ENCODE measurements at places on chromosomes 16 and 17.

DNA sequence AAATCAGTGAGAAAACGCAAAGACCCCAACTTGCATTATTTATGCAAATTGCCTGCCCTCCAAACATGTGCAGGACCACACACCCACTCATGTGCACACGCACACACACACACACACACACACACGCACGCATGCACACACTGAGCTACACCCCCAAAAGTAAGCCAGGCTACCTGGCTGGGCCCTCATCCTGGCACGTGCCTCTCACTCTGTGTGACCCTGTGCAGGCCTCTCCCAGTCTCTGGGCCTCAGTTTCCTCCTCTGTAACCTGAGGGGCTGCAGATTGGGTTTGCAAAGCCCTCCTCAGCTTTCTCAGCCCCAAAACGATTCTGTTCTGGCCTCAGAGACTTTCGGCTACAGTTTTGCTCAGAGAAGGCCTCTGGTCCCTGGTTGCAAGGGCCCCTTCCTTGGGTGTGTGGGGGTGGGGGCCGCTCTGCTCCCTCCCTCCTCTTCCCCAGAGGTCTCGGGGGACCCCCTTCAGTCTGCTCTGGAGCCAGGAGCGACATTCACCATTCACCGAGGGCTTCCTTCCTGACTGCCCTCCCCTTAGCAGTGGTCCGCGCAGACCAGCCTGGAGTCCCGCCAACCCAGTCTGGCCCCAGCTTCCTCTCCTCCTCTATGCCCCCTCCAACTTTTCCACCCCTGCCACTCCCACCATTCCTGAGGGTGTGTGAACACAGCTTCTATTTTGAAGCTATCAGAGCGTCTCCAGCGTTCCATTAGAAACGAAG, 5.4 kb upstream of the PIK3R6 start:
- no peak for DNase-seq

DNA sequence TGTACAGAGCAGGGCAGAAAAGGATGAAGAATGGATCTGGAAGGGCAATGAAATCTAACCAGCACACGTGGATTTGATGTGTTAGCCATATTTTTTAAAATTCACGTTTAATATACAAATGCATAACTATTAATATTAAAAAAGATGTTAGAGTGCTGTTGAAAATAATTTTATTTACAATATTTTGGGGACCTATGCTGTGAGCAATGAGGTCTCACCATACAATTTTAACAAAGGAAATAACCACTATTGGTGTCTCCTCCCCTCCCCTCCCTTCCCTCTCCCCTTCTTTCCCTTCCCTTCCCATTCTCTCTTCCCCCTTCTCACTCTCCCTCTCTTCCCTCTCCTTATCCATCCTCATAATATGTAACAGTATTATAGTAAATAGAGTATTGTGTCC, 64.2 kb upstream of the GPR139 start:
- no peak for DNase-seq

- no peak for DNase-seq
These were observed 82.8 kb upstream of the GNG13 start for GRCh38 chr16:883340-883739.

- peak; percentile 3 for DNase-seq
These were observed 1729.1 kb downstream of the TP53TG3F start for GRCh38 chr16:35188288-35189155.

GRCh38 chr17:4161967-4162305, 18.9 kb downstream of the CYB5D2 start:
- DNase-seq = no peak

DNA sequence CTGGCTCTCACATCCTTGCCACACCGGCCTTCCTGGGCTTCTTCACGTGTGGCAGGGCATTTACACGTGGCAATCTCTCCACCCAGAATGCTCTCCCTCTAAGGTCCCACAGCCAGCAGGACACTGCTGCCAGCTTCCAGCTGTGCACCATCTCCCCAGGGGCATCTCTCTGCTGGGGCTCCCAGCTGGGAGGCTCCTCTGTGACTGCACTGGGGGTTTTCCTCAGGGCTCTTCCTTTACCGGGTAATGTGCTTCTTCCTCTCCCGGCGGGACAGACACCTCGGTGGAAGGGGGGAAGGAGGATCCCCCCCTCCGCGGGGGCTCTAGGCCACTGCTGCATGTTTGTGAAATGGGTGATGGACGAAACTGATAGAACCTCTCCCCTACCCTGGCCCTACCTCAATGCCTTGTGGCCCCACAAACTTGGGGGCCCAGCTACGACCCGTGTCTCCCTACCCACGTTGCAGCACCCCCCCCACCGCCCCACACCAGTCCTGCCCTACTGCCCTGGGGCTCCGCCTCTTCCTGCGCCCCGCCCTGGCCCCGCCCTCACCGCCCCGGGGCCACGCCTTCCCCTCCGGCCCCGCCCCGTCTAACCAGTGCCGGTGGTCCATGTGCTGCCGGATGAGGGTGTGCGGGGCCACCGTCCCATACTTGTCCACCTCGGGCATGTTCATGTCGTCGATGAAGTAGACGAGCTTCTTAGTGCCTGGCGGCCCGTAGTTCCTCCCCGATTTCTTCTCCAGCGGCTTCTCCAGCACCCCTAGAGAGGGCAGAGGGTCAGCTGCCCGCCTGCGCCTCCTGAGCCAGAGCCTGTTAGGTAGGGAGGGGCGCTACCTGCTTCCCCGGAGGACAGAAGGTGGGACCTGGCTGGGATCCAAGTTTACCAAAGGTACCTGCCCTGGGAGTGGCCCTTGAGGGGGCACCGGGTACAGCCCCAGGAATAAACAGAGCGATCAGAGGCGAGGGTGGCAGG, 92.6 kb downstream of the DNAH17 start:
- peak; percentile 71 for DNase-seq

DNA sequence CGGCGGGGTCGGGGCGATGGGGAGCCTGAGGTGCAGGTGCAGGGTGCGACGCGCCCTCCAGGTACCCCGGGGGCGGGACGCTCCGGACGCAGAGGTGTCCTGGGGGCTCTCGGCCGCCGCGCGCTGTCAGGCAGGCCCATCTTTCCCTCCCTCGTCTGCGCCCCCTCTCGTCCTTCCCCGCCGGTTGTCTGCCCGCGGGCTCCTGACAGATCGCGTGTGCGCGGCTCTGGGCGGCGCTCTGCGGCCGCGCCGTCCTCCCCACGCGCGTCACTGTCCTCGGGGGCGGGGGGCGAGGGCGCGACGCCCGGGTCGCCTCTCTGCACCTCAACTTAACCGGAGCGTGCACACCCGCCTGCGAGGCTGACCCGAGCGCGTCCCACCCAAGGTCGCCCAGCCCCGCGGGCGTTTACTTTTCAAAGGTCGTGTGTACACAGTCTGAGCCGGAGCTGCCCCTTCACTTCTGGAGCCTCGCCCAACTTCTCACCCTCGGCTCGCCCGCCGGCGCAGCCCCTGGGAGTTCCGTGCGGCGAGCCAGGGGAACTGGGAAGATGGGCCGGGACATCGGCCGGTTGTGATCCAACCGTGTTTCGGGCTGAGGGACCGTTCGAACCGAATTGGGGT, 512 bp downstream of the AKAP1 start:
- DNase-seq = peak; percentile 63

DNA sequence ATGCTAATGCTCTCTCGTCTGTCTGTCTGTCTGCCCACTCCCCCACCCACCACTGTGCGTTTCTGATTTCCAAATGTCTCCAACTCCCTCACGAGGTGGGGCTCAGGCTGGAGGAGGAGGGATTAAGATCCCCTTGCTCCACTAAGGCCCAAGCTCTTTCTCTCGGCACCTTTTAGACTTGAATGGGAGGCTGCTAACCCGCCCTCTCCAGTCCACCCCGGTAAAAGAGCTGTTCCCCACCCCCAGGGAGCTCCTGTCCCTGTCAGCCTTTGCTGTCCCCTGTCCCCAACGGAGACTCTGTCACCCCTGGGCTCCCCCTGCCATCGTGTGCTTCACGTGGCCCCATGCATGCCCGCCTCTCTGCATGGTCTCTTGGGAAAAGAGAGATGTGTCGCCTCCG, 68.5 kb upstream of the PLCG2 start:
- no peak for DNase-seq

- no peak for DNase-seq
These were observed 2.8 kb downstream of the SOCS7 start for GRCh38 chr17:38354466-38354865.

DNA sequence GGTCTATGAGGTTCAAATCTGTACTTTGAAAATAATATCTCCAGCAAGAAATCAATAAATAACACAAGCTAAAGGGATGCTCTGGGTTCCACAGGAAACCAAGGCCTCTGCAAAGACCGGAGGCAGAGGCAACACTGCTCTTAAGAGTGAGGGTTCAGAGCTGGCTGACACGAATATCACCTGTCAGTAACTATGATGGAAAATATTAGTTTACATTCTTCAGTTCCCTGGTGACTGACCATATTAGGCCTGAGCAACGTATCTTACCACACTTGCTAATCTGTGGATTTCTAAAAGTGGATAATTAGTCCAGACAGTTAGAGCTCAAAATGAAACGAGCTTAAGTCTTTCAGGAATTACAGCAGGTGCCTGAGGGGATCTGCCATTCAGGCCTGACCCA, 459.3 kb downstream of the HS3ST3B1 start:
- DNase-seq = no peak

DNA sequence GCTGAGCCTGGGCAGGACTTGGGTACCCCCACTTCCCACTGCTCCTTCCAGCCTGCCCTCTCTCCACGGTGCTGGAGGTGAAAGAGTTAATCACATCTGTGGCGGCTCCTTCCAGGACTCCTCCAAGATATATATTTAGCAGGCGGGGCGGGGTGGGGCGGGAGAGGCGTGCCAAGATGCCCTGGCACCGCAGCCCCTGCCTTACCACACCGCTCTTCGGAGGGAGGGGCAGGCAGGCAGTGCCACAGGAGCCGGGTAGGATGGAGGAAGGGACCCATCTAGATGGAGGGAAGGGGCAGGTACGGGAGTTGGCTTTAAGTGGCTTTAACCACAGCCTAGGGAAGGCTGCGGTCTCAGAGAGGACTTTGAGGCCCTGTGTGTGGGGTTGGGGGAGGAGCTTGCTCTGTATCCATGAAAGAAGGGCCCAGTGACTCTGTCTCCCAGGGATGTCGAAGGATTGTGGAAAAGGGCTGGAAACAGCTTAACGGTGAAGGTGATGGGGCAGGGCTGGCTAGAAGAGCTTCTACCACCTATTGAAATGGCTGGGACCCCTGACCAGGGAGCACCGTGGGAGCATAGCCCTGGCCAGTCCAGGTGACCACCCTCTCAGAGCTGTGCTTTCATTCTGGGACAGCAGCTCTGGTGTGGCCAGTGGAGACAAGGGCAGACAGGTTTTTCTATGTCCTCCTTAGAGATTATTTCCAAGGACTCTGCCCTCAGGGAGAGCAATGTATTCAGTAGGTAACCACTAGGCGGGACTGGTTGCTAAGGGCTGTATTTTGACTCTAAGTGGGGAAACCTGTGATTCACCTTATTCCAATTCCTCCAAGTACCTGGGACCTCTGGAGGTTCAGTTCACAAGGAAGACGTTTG, 13.0 kb downstream of the GPR142 start:
- DNase-seq = no peak

GRCh38 chr16:89696670-89697128, 4.8 kb downstream of the SPATA2L start:
- DNase-seq = peak; percentile 57

DNA sequence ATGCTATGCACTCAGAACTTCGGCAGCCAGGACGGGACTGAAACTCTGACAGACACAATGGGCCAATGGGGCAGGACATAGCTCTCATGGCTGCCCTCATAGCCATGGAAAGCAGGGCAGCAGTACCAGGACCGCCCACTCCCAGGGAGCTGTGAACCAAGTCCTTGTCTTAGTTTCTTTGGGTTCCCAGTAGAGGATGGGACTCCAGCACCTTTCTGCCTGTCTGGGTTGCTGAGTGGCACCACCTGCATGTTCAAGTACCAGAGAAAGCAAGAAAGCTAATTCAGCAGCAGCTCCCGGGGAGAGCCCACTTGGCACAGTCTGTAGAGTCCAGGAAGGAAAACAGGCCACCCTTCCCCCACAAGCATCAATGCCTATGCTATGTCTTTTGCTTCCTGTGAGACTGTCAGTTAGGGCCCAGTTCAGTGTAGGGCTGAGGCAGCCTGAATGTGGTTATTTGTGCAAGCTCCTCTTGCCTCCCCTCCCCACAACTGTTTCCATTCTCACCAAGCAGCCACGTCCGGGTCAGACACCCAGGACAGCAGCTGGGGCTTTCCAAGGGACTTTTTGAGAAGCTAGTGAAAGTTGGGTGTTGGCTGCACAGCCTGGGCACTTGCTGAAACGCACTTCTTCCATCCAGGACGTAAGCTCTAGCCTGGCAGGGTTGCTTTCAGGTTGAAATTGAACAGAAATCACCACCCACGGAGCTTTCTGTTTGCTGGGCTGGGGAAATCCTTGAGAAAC, 7.8 kb downstream of the SUPT4H1 start:
- peak; percentile 98 for DNase-seq

DNA sequence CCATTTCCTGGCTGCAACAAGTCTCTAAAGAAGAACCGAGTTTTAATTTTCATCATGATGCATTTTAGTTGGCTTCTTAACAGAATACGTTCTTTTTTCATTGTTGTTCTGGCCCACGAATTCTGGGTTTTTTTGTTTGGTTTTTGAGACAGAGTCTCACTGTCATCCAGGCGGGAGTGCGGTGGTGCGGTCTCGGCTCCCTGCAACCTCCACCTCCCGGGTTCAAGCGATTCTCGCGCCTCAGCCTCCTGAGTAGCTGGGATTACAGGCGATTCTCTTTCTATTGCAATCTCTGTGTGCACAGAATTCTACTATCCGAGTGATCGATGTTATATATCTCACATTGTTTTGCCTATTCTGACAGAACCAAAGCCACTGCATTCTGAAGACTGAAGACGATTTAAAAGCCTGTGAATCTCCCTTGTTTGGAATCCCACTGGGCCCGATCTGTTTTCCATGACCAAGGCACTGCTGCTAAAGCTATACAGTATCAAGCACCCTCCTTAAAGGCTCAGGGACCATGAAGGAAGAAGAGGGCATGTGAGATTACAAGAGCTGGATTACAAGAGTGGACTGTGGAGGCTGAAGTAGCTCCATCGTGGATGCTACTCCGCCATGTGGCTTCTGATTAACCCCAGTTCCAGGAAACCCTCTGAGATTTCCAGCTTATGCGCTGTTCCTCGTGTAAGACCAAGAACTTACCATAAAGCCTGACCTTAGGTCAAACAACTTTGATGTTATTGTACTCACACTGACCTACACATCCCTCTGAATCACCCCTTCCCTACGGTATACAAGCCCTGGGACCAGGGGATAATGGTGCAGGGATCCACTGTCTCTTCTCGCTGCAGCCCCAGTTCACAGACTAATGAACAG, 44.3 kb downstream of the ADCY9 start:
- no peak for DNase-seq

- DNase-seq = no peak
These were observed 32.8 kb upstream of the TBX2 start for GRCh38 chr17:61366715-61367413.

DNA sequence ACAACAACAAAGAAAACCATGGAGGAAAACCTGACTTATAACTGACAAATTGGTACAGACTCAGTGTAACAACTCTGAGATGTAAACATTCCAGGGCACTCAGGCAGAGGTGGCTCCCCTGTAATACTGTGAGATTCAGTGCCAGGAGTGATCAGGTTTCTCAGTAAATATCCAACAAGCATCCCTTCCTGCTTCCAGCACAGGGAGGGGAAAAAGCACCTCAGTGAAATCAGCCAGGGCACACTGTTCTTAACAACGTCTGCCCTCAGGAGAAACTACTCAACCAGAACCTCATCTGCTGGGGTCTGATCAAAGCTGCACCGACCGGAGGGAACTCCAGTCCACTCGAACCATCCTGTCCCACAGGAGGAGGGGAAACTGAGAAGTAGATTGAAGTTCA, 52.3 kb downstream of the AMFR start:
- DNase-seq = no peak

- no peak for DNase-seq
These were observed 100.5 kb downstream of the CYB561 start for GRCh38 chr17:63345611-63346010.

All from activated CD8-positive, alpha-beta T cell treated with anti-CD3 and anti-CD28 coated beads for 36 hours (primary cell).